CD4-positive, alpha-beta T cell treated with Interleukin-21 for 1 hour (primary cell): ENCODE measurements at places on chromosomes 11 and 22.

DNA sequence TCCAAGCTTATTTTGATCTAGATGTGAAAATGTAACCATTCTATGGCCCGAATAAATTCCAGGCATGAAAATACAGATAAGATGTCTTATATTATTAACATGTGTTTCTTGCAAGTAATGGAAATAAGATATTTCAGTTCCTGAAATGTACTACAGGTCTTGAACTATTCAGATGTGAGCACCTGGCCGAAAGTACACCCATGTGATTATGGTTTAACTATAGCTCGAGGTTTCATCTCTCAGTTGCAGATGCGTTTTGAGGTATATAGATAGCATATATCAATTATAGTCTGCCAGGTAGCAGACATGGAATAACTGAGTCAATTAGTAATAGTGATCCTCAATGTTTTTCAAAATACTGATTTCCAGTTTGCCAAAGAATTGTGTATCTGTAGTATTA is 68.3 kb downstream of the DDIAS start:
- DNase-seq = no peak

DNA sequence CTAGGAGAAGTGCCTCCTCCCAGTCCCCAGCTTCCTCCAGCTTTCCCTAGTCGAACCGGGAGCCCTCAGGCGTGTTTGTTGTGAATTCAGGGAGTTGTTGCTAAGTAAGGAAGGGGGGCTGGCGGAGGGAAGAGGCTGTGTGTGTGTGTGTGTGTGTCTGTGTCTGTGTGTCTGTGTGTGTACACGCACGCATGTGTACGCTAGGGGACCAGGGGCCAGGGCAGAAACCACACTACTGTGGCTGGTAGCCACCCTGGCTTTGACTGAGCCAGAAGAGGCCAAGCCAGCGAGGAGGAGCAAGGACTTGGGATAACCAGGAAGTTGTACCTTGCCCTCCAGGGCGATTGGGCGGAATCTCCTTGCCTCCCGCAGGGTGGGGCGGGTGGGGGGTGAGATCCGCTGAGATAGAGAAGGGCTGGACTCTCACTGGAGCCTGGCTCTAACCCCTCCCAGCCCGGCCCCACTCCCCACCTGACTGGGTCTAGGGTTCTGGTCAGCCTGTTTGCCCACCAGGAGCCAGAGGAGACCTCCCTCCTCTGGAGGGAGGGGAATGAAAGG is 7.5 kb downstream of the BCL9L start:
- DNase-seq = peak; percentile 74

DNA sequence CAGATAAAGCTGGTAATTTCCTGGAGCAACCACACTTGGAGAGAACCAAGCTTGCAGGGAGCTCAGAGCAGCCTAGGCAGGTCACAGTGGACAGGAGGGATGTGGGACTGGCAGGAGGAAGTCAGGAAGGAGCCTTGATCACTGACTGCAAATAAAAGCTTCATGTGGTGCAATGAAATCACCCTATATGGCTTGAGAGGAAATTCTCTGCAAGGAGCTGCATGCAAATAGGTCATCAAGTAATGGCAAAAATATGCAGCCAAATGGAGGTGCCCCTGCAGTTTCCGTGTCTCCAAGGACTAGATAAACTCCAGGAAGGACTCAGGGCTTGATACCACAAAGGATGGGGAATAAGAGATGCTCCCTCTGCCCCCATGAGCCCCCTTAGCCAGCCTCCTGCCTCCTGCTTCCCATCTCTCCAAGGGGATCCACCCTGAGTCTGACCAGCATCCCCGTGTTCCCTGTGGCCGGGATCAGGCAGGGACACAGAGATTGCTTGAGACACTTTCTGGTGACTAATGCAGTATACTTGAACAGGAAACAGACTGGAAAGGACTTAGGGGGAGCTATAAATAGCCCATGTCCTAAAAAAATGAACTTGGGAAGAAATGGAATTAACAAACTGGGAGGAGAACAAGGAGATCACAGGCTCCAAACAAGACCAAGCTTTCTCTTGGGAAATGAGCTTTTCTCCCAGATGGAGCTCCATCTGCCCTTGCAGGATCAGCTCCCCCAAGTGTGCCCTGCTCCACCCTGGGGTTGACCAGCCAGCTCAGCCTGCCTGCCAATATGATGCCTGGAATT is 23.9 kb upstream of the MICAL2 start:
- peak; percentile 14 for DNase-seq

DNA sequence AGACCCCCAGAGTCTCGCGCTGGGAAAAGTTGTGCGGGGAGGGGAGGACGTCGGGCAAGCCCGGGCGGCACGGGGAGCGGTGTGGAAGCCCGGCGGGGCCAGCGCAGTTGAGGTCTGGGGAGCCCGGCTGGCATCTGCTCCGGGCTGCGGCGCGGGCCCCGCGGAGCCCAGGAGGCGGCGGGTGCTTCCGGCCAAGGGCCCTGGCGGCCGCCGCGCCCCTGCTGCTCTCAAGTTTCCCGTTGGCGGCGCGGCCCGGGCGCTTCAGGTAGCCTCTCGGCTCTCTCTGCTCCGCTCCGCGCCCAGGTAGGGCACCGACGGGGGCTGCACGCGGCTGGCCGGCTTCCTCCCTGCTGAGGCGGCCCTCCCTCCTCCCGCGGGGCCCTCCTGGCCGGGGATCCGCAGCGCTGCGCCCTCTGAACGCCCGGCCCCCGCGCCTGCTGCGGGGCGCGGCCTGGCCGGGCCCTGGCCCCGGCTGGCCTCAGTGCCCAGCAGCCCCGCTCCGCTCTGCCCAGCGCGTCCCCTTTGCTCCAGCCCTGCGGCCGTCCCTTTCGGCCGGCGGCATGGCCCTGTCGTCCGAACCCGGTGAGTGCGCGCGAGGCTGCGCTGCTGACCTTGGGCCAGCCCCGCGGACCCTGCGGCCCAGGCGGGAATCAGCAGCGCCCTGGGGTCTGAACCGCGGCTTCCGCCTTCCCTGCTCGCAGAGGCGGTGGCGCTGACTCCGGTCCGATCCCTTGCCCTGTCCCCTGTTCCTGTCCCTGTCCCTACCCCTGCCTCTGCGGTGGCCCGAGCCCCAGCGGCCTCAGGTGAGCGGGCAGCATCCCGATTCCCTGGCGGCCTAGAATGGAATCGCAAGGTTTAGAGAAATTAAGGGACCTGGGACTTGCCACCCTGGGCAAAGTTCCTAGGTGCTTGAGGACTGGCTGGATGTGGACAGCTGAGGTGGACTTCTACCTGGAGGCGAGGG is 4.3 kb upstream of the AMPD3 start:
- peak; percentile 48 for DNase-seq
